ENCODE measurements at places on chromosomes 2 and 18. TPM values are rescaled to one million over a fixed set of nuclear protein-coding genes. Genes with fewer than 3 reads are reported as not detected.

Gene UPP2
- total RNA-seq, result not detected

Gene DES
- under 0.01 TPM for total RNA-seq

Gene CXCR1
- total RNA-seq, result not detected

Gene ANKRD23
- total RNA-seq, result 2.4 TPM

Gene IL1B
- total RNA-seq, result 0.11 TPM

Gene CYS1
- total RNA-seq, result not detected

Gene FOXI3
- total RNA-seq, result not detected

Gene IMP4
- 71.5 TPM for total RNA-seq

Gene INHA
- total RNA-seq, result 4.7 TPM

Gene OSR1
- 114 TPM for total RNA-seq

Gene WNT10A
- 0.11 TPM for total RNA-seq

Gene ADD2
- not detected for total RNA-seq

Gene LYG2
- total RNA-seq, result not detected

Gene LOXL3
- not detected for total RNA-seq

Gene PPP1R7
- total RNA-seq, result 32.2 TPM

Gene GDF7
- total RNA-seq, result under 0.01 TPM

Gene DOK6
- total RNA-seq, result not detected

Gene B3GNT7
- total RNA-seq, result 0.65 TPM

Gene MBD5
- total RNA-seq, result 25.1 TPM

Gene TEKT4
- not detected for total RNA-seq

Gene TTLL4
- 17.3 TPM for total RNA-seq

Gene TRIM54
- not detected for total RNA-seq

Gene LRRC30
- not detected for total RNA-seq

Measured in placental epithelial cell (primary cell).